ENCODE measurements at places on chromosomes 6 and 20. TPM values are rescaled to one million over a fixed set of nuclear protein-coding genes. Genes with fewer than 3 reads are reported as not detected.

DNA sequence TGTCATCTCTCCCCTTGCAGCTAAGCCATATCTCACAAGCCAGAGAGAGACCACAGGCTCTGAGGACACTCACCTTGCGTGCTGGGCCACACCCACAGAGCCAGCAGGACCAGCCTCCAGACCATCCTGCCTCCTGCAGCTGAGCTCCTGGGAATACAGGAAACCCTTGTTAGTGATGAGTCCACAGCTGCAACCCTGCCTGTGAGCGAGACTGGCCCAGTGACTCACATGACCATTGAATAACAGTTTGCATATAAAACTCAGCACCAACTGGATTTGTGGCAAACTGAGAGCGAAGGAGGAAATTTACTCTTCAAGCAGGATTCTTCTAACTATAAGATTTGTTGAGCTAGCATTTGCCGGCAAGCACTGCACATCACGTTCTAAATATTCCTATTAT, 3.0 kb downstream of the THBS2 start:
- DNase-seq = no peak
- peaks cover 35% of the 10 kb centered on the region for H3K4me1 ChIP-seq

GRCh38 chr20:57787990-57788781, 78.4 kb upstream of the PMEPA1 start:
- H3K27ac ChIP-seq = no peak overlapping the region
- no peak overlapping the region for H3K4me3 ChIP-seq
- DNase-seq = no peak
- H3K36me3 ChIP-seq = no peaks in the 10 kb centered on the region
- H3K4me1 ChIP-seq = peaks cover 21% of the 10 kb centered on the region
- no peaks in the 10 kb centered on the region for H3K27me3 ChIP-seq

DNA sequence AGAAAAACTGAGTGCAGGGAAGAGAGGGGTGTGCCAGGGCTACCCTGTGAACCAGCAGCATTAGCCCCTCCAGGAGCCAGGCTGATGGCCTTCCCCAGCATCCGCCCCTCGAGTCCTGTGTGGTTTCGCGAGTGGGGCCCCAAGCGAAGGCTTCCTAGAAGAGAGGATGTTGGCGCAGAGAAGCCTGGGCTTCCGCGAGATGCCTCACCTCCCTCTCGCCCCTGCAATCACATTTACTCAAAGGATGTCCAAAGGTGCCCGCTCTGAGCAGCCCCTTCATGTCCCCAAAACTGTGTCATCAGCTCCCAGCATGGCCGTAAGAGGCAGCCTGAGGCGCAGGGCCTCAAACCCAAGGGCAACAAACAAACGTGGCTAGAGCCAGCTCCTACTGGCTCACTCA, 111.7 kb downstream of the PREX1 start:
- DNase-seq = no peak
- no peak overlapping the region for H3K4me3 ChIP-seq
- H3K36me3 ChIP-seq = no peaks in the 10 kb centered on the region
- H3K27me3 ChIP-seq = peaks cover 4% of the 10 kb centered on the region
- no peaks in the 10 kb centered on the region for H3K4me1 ChIP-seq

- DNase-seq = no peak
- no peak overlapping the region for H3K27ac ChIP-seq
- H3K27me3 ChIP-seq = no peaks in the 10 kb centered on the region
- H3K4me1 ChIP-seq = peaks cover 31% of the 10 kb centered on the region
- no peak overlapping the region for H3K4me3 ChIP-seq
- H3K36me3 ChIP-seq = no peaks in the 10 kb centered on the region
Measured at GRCh38 chr20:10521068-10521831, 86.1 kb downstream of the SLX4IP start.

DNA sequence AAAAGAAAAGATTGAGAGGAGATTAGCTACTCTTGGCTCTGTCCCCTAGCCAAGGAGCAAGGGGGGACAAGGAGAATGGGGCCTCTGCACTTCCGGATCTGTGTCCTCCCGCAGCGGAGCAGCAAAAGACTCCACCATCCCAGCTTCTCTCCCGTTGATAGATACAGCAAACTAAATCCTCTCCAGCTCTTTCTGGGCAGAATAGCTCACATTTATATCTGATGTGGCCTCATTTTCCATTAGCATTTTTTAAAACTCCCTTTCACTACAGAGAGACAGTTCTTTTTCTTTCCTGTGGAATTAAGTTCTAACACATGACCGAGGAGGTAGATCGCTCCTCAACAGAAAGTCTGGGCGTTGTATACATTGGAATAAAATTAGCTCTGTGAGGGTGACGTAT, 260.9 kb upstream of the SOX4 start:
- H3K36me3 ChIP-seq = peaks cover 3% of the 10 kb centered on the region
- H3K4me3 ChIP-seq = no peak overlapping the region
- H3K27ac ChIP-seq = peak overlapping the region; percentile 84
- H3K4me1 ChIP-seq = peaks cover 30% of the 10 kb centered on the region

DNA sequence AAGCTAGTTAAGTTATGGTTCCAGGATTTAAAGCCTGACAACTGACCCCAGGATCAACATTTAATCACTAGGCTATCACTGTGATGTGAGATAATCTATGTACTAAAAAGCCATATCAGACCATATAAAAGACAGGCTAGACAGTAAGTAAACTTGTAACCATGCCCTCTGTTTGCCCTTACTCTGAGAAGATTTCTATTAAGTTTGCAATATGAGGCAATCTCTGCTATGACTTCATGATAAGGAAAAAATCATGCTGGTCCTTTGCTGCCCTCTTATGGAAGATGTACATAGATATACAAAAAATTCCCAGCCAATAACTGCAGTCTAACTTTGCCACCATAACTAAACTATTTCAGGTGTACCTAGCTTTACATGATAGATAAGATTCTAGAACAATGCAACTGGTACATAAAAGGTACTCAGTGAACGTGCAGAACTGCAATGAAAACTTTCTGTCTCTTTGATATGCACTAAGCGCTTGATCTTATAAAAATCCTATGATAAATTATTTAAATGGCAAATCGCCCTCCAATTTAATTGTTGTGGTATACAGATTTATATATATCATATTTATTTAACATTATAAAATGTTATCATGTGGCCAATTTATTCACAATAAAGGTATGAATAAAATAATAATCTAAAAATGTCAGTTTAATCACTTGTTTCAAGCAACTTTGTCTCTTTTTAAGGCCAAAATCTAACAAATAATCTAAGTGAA, 70.5 kb downstream of the FAM217A start:
- DNase-seq = no peak
- H3K4me1 ChIP-seq = peaks cover 21% of the 10 kb centered on the region
- no peak overlapping the region for H3K4me3 ChIP-seq
- H3K27me3 ChIP-seq = no peaks in the 10 kb centered on the region

- H3K4me1 ChIP-seq = peaks cover 47% of the 10 kb centered on the region
- peak overlapping the region; percentile 98 for H3K27ac ChIP-seq
- DNase-seq = peak; percentile 64
- H3K27me3 ChIP-seq = no peaks in the 10 kb centered on the region
Measured at GRCh38 chr6:44126320-44127149, 717 bp downstream of the MRPL14 start.

EFCAB8 gene
- total RNA-seq = 0.51 TPM

TFAP2D gene
- total RNA-seq = not detected

Measured in mesothelial cell of epicardium (in vitro differentiated cells).